ENCODE measurements at places on chromosomes 2 and 18.

DNA sequence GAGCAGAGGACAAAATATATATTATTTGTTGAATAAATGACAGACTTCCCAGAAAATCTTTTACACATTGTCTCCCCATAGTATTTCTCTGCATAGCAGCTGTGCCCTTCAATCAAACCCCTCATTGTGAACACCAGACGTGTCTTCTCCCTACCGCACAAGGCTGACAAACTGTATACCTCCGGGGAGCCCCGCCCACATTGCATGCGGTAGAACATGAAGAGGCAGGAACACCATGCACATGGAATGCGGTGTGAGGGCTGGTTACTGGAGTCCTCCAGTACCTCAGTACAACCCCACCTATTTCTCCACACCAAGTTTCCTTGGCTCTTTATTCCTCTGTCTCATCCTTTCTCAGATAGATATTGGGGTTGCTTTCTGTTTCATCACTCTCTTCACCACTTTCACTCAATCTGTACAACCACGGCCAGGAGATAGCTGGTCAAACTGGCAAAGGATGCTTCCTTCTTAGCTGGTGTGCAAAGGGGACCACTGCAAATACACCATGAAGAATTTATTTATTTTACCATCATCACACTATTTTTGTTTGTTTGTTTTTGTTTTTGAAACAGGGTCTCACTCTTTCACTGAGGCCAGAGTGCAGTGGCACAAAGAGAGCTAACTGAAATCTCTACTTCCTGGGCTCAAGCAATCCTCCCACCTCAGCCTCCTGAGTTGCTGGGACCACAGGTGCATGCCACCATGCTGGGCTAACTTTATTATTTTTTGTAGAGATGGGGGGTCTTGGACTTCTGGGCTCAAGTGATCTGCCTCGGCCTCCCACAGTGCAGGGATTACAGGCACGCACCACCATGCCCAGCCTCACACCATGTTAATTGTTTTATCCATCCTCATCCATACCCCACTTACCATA lies 2.3 kb upstream of the NBAS start:
- H3K36me3 ChIP-seq: no peaks in the 10 kb centered on the region
- DNase-seq: no peak
- H3K27ac ChIP-seq: no peak overlapping the region
- peaks cover 7% of the 10 kb centered on the region for H3K4me1 ChIP-seq

DNA sequence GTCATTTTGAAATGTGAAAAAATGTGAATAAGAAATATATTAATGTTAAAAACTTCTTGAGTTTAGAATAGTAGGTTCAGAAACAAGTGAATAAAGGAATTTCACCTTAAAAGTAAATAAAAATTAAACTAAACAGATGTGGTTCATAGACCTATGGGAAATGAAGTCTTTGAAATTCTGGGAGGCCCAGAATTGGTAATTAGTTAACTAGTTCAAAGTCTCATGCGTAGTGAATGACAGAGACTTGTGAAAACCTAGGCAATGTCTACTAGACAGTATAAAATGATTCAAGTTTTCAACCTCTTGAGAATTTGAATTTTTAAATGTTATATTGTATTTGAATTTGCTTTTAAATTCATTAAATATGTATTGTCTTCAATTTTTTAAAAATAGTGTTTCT lies 32.6 kb upstream of the AAK1 start:
- no peaks in the 10 kb centered on the region for H3K27me3 ChIP-seq
- no peak overlapping the region for H3K27ac ChIP-seq
- H3K36me3 ChIP-seq: no peaks in the 10 kb centered on the region
- no peaks in the 10 kb centered on the region for H3K4me1 ChIP-seq
- no peak for DNase-seq
- H3K4me3 ChIP-seq: no peak overlapping the region

GRCh38 chr2:209809256-209809655 lies 37.6 kb downstream of the UNC80 start:
- no peak overlapping the region for H3K27ac ChIP-seq
- H3K36me3 ChIP-seq: no peaks in the 10 kb centered on the region
- H3K4me3 ChIP-seq: no peak overlapping the region
- no peaks in the 10 kb centered on the region for H3K27me3 ChIP-seq

DNA sequence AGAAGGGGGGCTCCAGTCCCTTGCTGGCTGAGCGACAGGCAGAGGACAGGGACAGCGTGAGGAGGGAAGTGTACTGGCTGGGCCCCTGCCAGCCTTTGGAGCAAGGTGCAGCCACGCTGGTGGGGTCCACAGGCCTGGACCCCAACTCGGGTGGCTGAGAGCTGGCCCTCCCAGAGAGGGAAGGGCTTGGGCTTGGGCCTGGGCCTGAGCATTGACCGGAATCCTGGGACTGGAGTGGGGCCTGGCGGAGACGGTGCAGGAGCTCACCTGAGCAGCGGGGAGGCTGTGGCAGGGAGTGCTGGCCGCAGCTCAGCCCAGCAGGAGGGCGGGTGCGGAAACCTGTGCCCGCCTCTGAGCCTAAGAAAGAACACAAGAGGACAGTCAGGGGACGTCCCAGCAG lies 27.9 kb downstream of the KCNIP3 start:
- no peak overlapping the region for H3K4me3 ChIP-seq
- H3K4me1 ChIP-seq: no peaks in the 10 kb centered on the region
- H3K27me3 ChIP-seq: no peaks in the 10 kb centered on the region
- H3K27ac ChIP-seq: no peak overlapping the region
- no peak for DNase-seq
- H3K36me3 ChIP-seq: no peaks in the 10 kb centered on the region

All from prostate gland (tissue), 2 donors.